Activated naive CD8-positive, alpha-beta T cell treated with anti-CD3 and anti-CD28 coated beads, Interleukin-2, amount 10 ng/mL, durations not matched to agents 7 days and 5 days (primary cell): ENCODE measurements at places on chromosomes 5 and 9. TPM values are rescaled to one million over a fixed set of nuclear protein-coding genes. Genes with fewer than 3 reads are reported as not detected.

The PCDHB11 gene
- total RNA-seq = not detected

The MCTP1 gene
- 1.6 TPM for total RNA-seq

The TLR4 gene
- 1.4 TPM for total RNA-seq

The OR1J2 gene
- not detected for total RNA-seq

The TLE1 gene
- 0.91 TPM for total RNA-seq

The AP3B1 gene
- total RNA-seq = 41.4 TPM

The PCDHGC4 gene
- not detected for total RNA-seq

The ZFP2 gene
- 0.77 TPM for total RNA-seq

The MARVELD2 gene
- 0.42 TPM for total RNA-seq

The CDX1 gene
- total RNA-seq = not detected

The SPAG8 gene
- 3.4 TPM for total RNA-seq

The LCN10 gene
- total RNA-seq = 1.0 TPM

The IFNA21 gene
- not detected for total RNA-seq

- DNase-seq = no peak
These were observed 35.8 kb upstream of the PIP5K1B start for GRCh38 chr9:68669218-68669617.

DNA sequence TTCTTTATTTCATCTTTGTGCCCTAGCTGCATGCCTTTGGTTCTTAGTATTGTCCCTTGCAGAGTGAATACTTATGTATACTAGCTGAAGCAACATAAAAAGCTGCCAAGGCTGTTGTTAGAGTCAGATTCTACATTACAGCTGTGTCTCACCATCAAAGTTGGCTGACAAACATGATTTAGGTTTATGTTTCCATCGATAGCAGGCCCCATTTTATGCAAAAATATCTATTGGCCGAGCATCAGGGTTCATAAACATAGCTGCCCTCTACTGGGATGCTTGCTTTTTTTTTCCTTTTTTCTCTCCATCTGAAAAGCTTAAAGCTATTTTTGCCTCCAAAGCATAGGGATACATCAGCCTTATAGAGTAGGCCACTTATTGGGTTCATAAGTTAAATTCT lies 68.0 kb downstream of the FAM174A start:
- no peak for DNase-seq

- DNase-seq = no peak
These were observed 69.5 kb downstream of the RXRA start for GRCh38 chr9:134395737-134396257.

DNA sequence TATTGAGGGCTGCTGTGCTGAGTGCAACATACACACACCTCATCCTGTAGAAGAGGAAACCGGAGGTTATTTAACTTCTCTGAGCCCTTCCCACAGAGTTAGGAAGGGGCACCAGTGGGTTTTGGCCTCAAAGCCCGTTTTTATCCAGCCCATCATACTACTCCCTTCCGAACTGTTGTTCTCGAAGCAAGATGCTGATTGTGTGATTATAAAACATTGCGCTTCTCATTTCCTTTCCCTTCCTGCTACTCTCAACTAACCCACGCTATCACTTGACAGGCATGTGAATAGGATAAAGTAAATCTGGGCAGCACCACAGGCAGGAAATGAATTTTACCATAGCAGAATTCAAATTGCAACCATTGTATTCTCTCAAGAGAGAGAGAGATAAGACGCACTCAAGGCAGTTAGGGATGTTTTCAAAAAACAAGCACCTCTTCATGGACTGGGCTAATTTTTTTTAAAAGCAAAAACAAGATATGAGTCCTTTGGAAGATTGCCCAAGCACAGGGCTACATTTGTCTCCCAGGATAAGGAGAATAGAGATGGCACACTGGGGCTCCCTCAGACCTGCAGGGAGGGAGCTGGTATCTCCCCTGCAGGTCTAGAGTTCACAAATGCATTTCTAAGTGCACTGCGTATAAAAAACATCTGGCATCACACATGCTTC lies 52.6 kb downstream of the GNA14 start:
- no peak for DNase-seq

- no peak for DNase-seq
These were observed 34.4 kb downstream of the INSYN2B start for GRCh38 chr5:169945831-169946261.

- no peak for DNase-seq
These were observed 1.4 kb downstream of the FAM193B start for GRCh38 chr5:177552839-177553455.

- DNase-seq = no peak
These were observed 154.1 kb upstream of the CD180 start for GRCh38 chr5:67350618-67351201.

GRCh38 chr5:135930949-135931295 lies 23.9 kb downstream of the LECT2 start:
- DNase-seq = no peak

DNA sequence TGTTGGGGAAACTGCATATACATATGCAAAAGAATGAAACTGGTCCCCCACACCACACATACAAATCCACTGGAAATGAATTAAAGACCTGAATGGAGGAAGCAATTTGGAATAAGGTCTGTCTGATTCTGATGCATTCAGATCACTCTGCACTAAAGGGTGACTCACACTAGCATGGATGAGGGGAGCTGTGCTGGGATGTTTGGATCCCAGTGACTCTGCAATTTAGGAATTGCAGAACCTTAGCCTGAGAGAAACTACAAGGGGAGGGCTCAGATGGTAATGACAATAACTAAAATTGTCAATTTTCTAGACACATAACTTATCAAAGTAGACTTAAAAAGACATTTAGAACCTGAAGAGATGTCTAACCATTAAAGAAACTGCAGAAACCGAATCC lies 312.0 kb downstream of the CDK5RAP2 start:
- DNase-seq = no peak

- peak; percentile 53 for DNase-seq
These were observed 551 bp downstream of the N4BP3 start for GRCh38 chr5:178113841-178114324.

DNA sequence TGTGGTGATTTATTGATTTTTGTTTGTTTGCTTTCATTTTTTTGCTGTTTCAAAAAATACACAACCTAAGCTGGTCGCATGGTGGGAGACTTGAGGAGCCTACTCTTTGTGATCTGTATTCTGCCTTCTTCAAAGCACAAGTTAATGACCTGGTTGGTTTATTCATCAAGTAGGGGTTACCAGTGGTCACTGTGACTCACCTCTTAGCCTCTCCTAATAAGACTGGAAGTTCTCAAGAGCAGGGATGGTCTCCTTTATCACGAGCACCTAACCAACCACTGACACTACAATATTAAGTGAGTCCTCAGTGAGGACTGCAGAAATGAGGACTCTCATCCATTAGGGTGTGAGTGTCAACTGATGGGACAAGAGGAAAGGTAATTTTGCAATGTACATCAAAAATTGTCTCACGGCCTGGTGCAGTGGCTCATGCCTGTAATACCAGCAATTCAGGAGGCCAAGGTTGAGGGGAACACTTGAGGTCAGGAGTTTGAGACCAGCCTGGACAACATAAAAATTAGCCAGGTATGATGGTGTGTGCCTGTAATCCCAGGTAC lies 13.6 kb upstream of the MTMR12 start:
- DNase-seq = no peak

GRCh38 chr5:123203105-123203800 lies 114.2 kb downstream of the PRDM6 start:
- DNase-seq = no peak

- DNase-seq = peak; percentile 37
These were observed 2.1 kb upstream of the RFESD start for GRCh38 chr5:95644351-95645042.

- DNase-seq = no peak
These were observed 121.0 kb upstream of the TLX3 start for GRCh38 chr5:171188016-171188415.

DNA sequence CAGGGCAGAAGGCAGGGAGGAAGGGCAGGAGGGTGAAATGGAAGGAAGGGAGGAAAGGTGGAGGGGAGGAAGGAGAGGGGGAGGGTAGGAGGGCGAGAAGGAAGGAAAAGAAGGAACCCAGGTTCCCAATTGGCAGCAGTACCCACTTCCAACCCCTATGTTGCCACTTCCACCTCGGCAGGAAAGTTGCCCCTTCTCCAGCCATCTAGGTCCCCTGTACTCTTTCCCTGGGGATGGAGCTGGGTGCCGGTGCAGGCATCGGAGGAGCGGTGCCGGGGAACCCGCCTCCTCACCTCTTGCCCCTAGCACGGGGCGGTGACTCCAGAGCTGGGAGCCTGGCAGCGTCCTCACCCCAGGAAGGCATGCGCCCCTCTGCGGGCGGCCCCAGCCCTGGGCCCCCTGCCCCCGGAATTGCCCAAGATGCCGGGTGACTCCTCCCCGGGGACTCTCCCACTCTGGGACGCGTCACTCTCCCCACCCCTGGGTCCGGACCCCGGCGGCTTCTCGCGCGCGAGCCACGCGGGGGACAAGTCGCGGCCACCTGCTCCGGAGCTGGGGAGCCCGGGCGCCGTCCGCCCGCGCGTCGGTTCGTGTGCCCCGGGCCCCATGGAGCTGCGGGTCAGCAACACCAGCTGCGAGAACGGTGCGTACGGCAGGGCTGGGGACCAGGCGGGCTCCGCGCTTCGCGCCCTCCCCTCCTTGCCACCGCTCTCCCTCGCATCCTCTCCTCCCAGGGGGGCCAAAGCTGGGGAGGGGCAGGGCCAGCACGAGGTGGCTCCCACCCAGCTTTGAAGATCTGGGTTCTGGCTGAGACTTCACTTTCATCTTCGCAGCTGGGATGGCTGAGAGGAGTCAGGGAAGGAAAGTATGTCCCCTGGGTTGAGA lies at the start of gene NIPAL4:
NIPAL4 (plus strand) TSS at position 499 of the 885 bp plus-strand sequence; CDS start at position 607, 108 bp downstream.
- DNase-seq = peak; percentile 43

DNA sequence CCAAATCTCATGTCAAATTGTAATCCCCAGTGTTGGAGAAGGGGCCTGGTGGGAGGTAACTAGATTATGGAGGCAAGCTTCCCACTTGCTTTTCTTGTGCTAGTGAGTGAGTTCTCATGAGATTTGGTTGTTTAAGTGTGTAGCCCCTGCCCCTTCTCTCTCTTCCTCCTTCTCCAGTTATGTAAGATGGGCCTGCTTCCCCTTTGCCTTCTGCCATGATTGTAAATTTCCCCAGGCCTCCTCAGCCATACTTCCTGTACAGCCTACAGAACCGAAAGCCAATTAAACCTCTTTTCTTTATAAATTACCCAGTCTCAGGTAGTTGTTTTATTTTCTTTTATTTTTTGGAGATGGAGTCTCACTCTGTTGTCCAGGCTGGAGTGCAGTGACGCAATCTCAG lies 18.2 kb upstream of the TXNDC8 start:
- DNase-seq = no peak

- DNase-seq = no peak
These were observed 110.3 kb downstream of the VAV2 start for GRCh38 chr9:133881671-133882381.

GRCh38 chr9:134841180-134841904 lies 39.3 kb upstream of the FCN2 start:
- DNase-seq = no peak

DNA sequence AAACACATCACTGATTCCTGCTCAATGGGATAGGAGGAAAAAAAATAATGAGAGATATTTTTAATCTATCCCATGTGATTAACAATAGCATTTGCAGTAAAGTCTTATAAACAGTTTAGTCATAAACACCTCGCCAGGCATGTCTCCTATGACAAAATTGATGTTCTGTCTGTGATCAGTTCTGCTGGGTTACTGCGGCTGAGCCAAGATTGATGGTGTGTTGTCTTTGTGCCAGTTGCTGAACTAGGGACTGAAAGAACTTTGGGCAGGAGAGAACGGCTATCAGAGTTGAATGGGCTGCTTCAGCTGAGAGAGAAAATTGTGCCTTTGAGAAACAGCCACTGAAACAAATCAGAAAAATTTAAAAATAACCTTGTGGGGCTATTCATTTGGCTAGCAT lies 37.3 kb upstream of the MAMDC2 start:
- no peak for DNase-seq

- no peak for DNase-seq
These were observed 627.9 kb upstream of the ST8SIA4 start for GRCh38 chr5:101531026-101531425.

- no peak for DNase-seq
These were observed 3.8 kb downstream of the IFNA1 start for GRCh38 chr9:21443849-21444625.

- DNase-seq = no peak
These were observed 43.8 kb downstream of the FAT2 start for GRCh38 chr5:151547364-151547763.

DNA sequence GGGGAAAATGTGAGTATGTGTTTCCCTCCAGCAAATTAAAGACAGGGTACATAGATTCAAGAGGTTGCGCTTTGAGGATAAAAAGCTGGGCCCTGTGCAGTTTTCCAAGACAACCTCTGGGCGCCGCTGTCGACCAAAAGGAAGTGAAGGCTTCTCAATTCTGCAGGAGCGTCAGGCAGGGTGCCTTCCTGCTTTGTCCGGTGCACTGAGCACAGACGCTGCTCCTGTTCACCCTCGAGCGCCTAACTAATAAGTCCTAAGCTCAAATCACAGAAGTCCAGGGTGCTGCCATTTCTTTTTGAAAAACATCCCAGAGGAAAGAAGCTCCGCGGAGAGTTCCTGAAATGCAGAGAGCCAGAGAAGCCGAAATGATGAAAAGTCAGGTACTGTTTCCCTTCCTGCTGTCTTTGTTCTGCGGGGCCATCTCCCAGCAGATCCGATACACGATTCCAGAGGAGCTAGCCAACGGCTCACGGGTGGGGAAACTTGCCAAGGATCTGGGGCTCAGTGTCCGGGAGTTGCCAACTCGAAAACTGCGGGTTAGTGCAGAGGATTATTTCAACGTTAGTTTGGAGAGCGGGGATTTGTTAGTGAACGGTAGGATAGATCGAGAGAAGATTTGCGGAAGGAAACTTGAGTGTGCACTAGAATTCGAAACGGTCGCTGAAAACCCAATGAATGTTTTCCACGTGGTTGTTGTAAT lies at the start of gene PCDHGB1:
PCDHGB1 (plus strand) TSS at position 183 of the 703 bp plus-strand sequence; CDS start at position 345, 162 bp downstream.
- DNase-seq = no peak

DNA sequence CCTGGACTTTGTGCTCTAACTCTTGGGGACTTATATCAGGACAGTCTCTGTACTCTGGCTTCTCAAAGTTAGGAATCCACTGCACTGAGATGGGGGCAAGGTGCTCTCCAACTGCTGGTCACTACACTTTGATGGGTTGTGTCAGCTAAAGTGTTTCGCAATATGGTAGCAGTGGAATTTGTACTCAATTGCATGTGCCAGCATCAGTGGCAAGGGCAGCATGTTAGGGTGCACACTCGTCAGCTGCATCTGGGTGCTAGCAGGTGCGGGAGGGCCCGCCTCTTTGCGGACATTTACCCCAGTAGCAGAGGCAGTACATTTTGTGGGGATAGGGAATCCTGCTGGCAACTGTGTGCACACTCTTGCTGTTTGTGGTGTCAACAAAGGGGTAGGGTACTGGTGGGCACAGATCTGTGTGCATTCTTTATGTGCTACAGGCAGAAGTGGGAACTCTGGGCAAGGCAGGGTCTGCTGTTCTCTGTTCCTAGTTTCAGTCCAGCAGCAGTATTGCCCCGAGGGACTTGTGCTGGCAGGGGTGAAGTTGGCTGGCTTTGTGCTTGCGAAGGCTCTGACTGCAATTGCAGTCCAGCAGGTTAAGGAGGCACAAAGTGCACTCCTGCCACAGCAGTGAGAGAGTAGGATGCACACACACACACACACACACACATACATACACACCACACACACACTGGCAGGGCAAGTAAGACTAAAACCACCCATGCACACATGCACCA lies 924.8 kb upstream of the CDH9 start:
- no peak for DNase-seq

GRCh38 chr5:42953041-42953440 lies 87.1 kb downstream of the ANXA2R start:
- DNase-seq = no peak
